ENCODE measurements at places on chromosomes 1 and 21.
A peak's percentile ranks its signal among the peaks of the same experiment; 100 is the strongest.

DNA sequence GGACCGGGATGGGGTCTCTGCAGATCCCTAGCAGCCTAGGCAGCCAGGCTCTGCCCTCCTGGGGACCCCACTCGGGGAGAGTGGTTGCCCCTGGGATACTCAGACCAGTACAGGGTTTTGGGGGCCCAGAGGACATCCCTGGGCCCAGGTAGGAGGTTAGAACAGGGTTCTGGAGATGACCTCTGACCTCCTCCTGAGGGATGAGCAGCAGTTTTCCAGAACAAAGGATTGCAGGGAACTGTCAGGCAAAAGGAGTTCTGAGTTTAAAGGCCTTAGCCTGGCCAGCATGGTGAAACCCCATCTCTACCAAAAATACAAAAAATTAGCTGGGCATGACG is 20.4 kb upstream of the VPS13D start:
- DNase-seq: no peak

- no peak for DNase-seq
Observed at GRCh38 chr1:228058949-228059633, 23.4 kb upstream of the ARF1 start.

DNA sequence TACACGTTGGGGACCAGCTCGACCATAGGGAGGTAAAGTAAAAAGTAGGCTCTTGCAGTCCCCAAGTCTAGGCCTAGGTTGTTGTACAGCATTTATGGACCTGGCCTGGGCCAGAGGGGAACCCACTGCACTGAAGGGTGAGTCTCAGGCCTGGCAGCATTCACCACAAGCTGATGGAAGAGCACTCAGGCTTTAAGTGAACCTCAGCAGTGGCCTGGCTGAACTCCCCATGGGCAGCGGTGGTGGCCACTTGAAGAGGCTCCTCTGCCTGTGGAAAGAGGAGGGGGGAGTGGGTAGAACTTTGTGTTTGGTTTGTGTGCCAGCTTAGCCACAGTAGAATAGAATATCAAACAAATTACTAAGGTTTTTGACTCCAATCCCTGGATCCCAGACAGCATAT is 176.2 kb upstream of the PRMT6 start:
- DNase-seq: no peak

DNA sequence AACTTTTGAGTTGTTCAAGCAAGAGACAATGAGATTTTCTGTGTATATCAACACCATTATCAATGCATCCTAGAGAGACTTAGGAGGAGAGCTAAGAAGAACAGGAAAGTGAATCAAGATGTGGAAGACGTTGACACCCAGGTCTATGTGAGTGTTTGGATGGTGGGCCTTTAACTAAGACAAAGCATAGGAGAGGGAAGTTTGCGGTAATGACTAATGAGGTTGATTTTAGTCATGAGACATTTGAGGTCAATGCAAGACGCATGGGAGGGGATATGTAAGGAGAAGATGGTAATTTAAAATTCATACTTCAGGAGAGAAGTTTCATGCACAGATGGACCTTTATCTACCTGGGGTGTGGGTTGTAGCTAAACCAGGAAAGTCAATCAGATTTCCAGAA is 269.6 kb downstream of the VAV3 start:
- DNase-seq: no peak

GRCh38 chr1:117036018-117036461 is 24.1 kb upstream of the TTF2 start:
- DNase-seq: no peak

DNA sequence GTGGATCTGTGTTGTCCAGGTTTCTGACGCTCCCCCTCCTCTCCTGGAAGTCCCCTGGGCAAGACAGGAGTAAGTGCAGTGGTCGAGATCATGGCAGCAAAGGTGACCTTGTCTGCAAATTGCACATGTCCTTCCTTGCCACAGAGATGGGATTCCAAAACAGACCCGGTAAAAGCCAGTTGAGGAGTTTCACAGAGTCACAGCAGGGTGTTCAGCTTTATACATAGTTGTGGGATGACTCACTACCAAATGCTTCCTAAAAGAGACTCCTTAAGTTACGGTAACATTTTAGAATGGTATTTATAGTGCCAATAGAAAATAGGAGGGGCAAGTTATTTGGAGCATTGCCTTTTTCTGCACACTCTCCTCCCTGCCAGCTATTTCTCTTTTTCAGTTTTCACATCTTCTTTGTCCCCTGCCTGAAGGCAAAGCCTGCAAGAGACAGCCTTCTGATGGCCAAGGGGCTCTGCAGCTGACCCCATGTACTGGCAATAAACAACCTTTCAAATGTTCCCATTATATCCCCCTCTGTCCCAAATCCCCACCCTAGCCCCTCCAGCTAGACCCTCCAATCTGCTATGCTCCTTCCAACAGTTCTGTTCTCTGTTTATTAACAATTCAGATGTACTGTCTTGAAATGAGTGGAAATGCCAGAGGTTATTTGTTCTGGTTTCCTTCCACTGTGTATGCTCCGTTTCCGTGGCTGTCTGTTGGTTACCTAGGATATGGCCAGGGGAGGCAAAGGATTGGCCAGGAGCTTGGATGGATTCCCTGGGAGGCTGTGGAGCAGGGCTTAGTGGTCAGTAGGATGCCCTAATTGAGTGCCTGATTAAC is 115.0 kb downstream of the TGFB2 start:
- DNase-seq: peak; percentile 87

DNA sequence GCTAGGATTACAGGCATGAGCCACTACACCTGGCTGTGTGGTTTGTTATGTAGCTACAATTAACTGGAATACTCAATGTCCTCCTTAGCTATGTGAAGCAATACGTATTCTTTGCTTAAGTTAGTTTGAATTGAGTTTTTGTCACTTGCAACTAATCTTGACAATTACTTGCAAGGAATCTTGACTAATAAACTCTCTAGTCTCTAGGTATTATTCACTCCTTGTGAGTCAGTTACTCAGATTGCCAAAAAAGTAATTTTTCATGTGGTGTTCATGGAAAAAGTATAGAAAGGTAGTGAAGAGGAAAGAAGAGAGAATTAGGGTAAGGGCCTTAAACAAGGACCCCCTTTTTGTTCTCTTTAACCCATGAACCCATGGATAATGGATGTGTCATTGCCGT is 7.6 kb upstream of the SNX27 start:
- DNase-seq: no peak

- DNase-seq: no peak
Observed at GRCh38 chr21:44285138-44285992, at the start of gene AIRE. AIRE (plus strand) TSS chr21:44285876; CDS start chr21:44286007, 131 bp downstream.

- DNase-seq: no peak
Observed at GRCh38 chr1:47326271-47326670, 7.3 kb upstream of the CMPK1 start.

- no peak for DNase-seq
Observed at GRCh38 chr1:29119121-29119929, 4.4 kb downstream of the TMEM200B start.
